ENCODE measurements at places on chromosomes 3 and 15.
A peak's percentile ranks its signal among the peaks of the same experiment; 100 is the strongest.

DNA sequence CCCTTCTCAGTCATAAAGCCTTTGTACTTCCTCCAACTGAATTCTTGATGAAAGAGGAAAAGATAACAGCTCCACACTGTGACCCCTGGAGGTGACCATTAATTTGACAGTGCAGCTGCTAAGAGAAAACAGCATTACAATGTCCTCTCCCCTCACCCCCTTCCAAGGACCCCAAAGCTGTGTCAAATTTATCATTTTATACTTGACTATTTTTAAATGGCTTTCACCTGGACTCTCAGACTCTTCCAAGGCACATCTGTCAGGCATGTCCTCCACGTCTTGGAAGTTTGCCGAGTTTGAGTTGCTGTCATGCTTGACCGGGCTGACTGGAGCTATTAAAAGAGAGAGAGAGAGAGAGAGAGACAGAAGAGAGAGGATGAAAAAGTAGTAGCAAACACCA lies 236.5 kb downstream of the WDR72 start:
- DNase-seq = no peak

DNA sequence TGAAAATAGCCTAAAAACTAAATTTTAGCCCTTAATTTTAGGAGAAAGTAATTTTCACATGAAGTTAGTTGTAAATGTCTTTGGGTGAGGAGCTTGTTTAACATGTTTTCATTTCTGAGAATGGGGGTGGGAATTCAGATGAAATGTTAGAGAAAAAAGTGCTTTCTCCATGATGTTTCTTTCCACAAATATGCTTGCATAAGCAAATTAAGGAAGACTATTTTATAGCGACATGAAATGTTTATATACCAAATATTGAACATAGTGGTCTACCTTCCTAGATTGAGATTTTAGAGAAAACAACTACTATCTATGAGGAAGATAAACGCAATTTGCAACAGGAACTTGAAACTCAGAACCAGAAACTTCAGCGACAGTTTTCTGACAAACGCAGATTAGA lies 13.0 kb upstream of the RPLP1 start:
- DNase-seq = no peak

DNA sequence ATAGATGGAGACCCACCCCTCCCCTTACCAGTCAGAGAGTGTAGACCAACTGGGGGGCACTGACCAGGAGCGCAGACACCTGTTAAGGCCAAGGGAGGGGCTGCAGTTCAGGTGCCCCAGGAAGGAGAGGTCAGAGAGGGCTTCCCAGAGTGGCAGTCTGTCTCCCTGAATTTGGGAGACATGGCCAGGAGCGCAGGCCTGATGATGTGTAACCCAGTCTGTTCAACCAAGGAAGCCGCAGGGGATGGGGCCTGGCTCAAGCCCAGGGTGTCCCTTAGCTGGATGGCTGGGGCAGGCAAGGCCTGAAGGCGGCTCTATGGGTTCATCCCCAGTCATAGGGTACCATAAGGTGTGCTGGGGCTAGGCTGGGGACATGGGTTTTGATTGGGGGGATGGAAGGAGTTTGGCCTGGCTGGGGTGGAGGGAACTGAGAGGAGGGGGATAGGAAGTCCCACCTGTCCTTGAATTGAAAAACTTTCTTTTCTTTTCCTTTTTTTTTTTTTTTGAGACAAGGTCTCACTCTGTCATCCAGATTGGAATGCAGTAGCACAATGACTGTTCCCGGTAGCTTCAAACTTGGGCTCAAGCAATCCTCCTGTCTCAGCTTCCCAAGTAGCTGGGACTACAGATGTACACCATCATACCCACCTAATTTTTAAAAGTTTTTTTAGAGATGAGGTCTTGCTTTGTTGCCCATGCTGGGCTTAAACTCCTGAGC lies 75.7 kb downstream of the SMAD6 start:
- DNase-seq = no peak

DNA sequence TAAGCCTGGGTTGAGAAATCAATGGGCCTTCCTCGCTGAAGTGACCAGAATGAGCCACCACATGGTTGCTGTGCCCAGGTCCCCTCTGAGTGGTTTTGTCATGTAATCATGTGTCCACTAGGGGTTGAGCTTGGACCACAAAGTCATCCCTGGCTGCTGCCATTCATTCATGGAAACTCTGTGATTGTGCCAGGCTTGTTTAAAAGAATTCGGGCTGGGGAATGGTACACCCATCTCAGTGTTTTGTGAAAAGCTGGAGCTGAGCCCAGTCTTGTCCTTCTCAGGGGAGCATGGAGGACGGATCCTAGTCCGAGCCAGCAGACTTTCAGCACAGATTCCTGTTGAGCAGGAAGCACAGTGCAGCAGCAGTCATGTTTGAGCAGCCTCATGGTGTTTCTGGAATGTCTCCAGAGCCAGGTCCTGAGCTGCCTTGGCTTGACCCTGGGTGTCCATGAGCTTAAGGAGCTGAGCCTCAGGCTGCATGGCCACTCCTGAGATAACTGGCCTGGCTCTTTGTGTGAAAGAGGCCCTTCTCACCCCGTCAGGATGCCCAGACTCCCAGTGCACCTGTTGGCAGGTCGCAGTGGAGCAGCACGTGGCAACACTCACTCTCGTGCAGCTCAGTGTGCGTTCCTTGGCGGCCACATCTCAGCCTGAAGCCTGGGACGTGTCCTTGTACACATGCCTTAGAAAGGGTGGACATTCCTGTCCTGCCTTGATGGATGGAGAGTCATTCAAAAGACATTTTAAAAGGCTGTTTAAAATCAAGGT lies 260.3 kb upstream of the TPM1 start:
- peak; percentile 31 for DNase-seq

DNA sequence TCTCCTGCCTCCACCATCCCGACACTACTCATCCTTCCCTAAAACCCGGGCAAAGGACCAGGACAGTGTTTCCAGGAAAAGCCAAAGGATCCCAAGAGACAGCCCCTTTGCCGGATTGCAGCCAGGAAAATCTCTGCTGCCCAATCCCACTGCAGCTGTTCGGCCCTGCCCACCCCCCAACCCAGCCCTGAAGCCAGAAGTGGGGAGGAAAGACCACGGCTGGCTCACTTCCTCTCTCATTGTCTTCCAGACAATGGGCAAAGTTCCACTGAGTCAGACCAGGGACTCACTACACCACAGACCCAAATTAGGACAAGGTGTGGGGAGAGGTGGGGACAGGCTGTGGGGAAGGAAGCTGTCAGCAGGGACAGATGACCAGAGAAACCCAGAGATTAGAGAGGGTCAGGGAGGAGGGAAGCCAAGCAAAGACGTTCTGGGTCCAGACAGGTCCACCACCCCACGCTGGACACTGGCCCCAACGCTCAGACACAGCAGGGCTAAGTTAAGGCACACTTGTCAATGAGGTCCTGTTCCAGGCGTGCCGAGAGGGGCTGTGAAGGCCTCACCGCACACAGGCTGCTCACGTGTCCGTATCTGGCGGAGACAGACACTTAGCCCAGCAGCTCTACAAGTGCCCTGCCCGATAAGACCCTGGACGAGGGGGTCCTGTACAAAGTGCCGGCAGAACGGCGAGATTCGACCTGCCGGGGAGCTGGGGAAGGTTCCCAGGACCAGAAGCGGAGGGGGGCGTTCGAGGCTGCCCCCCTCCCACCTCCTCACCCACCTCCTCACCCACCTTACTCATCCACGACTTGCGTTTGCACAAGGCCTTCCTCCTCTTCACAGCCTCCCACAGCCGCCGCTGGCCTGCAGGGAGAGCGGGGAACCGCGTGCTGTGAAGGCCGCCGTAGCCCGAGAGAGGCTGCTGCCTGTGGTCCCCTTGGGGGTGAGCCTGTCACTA lies 21.9 kb downstream of the TNK2 start:
- no peak for DNase-seq

DNA sequence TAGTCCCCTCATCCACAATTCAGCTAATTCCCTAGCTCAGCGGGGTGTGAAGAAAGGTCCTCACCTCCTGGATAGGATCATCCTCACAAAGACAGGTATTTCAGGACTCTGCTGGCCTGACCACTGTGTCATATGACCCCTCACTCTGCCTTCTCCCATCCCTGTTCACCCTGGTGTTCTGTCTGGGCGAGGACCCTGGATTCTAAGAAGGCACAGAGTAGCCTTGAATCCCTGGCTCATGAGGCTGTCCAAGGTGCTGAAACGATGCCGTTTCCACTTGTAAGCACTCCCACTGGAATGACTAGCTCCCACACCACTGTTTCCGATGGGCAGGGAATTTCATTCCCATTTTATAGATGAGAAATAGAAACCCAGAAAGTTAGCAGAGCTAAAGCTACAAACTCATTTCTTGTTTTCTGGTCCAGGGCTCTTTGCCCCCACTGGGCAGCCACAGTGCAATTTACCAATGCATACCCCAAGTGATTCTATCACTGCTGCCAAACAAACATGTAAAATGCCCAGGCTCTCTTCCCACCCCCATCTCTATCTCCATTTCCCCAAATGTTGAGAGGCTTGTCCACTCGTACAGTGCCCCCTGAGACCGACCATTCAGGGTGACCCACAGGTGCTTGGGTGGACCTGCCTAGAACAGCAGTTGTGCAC lies 83.2 kb downstream of the RAB11A start:
- DNase-seq = peak; percentile 36

DNA sequence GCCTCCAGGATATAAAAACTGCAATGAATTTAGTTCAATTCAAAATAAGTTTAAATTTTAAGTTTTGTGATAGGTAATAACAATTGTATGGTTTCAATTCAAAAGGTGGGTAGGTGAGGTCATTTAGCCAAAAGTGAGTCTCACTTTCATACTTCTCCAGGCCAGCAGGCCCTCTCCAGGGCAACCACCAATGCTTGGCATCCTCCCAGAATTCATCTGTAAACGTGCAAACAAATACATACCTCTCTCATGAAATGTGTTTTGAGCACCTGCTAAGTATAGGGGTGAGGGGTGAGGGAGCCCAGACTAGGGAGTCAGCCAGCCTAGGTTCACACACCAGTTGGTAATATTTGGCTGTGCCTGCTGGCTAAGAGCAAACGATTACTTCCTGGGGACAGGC lies 22.0 kb upstream of the RBSN start:
- no peak for DNase-seq

DNA sequence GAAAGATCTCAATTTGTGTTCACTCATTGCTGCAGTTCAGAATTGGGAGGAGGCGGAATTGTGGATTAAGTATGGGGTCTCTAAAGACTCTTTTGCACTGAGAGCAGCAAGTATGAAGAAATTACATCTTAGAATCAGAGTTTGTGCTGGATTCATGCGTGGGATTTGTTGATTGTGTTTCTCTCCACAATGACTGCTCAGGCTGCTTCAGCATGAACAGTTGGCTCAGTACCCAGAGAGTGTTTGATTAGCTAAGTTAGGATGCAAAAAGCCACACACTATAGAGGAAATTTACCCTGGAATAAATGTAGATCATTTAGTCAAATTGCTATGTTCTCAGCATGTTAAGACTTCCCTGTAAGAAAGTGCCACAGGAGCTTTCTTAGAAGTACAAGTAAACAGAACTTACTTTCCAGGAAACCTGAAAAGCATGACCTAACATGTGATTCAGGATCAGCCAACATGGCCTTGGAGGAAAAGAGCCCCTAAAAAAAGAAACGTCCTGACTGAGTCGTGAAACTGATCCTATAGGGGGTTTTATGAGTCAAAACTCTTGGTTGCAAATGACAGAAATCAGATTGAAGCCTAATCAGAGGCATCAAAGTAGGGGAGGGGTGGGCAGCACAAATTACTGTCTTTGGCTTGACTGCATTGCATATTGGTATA lies 32.6 kb downstream of the HHLA2 start:
- no peak for DNase-seq

DNA sequence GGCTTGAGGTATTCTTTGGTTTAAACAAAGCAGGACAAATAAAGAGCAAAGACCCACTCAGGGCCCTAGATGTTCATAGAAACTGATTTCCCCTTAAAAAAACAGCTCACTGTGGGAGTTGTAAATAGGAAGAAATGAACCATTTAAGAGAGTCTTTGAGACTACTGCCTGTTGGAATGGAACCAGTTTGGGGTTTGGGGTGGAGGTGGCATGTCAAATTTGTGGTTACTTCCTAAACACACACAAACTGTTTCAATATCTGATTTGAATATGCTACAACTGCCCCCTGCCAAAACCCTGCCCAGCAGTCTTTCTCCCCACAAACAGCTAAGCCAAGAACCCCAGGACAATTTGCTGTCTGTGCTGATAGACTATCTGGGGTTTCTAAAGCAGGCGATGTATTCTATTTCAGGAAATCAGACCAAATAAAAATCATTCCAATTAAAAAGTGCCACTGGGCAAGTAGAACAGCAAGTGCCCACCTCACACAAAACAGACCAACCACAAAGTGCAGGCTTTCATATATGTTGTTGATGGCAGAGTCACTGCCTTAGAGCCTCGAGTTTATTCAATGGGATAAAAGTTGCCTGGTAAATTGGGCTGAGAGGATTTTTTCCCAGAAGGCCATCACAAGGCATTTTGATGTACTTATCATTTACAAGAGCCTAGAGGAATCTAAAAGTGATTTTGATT lies 293.9 kb upstream of the PROK2 start:
- DNase-seq = no peak

DNA sequence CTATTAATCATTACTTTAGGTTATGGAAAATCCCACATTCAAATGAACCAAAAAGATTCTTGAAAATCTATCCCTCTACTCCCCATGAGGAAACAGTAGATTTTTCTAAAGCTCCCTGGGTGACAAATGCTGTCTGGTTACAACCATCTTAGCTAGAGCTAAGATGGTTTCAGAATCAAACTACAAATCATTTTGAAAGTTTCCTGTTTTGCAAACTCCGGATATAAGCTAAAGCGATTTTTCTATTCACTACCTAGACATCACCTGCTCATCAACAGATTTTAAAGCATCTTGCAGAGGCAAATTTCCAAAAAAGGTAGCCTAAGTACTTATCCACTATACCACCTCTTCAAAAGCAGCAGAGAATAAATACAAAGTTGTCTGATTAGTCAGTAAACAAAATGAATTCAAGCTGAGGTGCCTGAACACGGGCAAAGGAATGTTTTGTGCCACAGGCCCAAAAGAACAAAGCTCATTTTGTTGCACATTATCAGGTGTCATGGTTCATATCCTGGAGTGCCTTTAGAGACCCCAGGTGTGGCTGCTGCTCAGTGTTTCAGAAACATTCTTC lies 204.9 kb downstream of the TNIK start:
- peak; percentile 25 for DNase-seq

DNA sequence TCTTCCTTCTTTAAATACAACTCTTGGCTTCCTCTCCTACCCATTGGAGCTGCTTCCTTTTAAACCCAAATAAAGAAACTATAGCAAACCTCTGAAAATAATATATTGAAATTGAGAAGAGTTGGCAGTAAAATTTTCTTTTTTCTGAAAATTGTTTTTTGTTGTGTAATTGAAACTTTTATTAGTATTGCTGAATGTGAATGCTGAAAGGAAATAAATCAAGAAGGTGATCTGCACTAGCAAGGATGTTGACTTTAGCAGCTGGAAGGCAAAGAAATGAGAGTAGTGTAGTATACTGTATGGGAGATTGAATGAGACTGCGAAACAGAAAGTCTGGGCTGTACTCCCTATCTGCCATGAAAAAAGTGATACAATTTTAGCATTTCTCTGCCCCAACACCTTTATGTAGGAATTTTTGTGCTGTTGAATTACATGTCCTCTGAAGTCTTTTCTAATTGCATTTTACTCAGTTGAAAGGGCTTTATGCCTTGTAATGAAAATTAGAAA lies 166.3 kb downstream of the DOCK3 start:
- DNase-seq = no peak

- no peak for DNase-seq
Observed at GRCh38 chr15:90564051-90564450, 34.3 kb downstream of the CRTC3 start.
